ENCODE measurements at places on chromosomes 11 and 22. TPM values are rescaled to one million over a fixed set of nuclear protein-coding genes. Genes with fewer than 3 reads are reported as not detected.

Gene MMP27
- total RNA-seq: not detected

GRCh38 chr22:27581688-27582087, 219.9 kb downstream of the MN1 start:
- H3K27ac ChIP-seq: no peak overlapping the region
- no peaks in the 10 kb centered on the region for H3K36me3 ChIP-seq
- no peak for DNase-seq

- H3K4me3 ChIP-seq: no peak overlapping the region
- no peak for DNase-seq
- no peaks in the 10 kb centered on the region for H3K36me3 ChIP-seq
These were observed 55.4 kb upstream of the NECTIN1 start for GRCh38 chr11:119784421-119784820.

Gene IL10RA
- 300 TPM for total RNA-seq

Gene USP47
- 57.4 TPM for total RNA-seq

- no peaks in the 10 kb centered on the region for H3K36me3 ChIP-seq
- no peaks in the 10 kb centered on the region for H3K27me3 ChIP-seq
- no peak overlapping the region for H3K4me3 ChIP-seq
- no peak for DNase-seq
- no peaks in the 10 kb centered on the region for H3K4me1 ChIP-seq
These were observed 88.1 kb upstream of the NARS2 start for GRCh38 chr11:78662811-78663210.

DNA sequence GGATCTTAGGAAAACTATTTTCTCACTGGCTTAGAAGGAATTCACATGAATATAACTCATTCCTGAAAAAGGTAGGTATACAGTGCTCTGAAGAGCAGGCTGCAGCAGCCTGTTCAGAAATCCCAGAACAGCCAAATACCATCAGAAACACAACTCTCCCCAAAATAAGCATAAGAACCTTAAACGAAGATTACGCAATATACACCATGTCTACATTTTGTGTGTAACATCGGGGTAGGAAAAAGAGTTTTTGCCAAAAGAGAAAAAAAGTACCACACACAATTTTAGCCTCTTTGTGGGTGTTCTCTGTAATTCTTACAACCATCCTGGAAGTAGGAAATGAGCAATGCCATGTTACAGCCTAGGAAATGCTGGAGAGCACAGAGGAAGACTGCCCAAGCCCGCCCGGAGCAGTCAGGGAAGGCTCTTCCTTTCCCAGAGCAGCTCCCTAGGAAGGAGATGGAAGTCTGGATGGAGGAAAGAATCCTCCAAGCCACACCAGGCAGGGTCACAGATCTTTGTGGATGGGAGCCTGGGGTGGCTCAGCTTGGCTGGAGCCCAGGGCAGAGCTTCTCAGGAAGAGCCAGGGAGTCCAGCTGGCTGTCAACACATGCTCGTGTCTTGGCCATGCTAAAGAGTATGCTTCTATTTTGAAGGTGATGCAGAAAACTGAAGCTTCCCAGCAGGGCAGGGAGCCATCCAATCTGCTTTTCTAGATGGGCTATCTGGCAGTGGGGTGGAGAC, 49.7 kb upstream of the ARFGAP3 start:
- H3K27me3 ChIP-seq: no peaks in the 10 kb centered on the region
- no peak overlapping the region for H3K27ac ChIP-seq
- no peaks in the 10 kb centered on the region for H3K36me3 ChIP-seq
- H3K4me3 ChIP-seq: no peak overlapping the region

- H3K4me1 ChIP-seq: no peaks in the 10 kb centered on the region
- DNase-seq: no peak
- H3K27ac ChIP-seq: no peak overlapping the region
- no peaks in the 10 kb centered on the region for H3K36me3 ChIP-seq
- no peak overlapping the region for H3K4me3 ChIP-seq
These were observed 10.5 kb upstream of the PATL1 start for GRCh38 chr11:59679347-59679746.

Gene TECTA
- total RNA-seq: 0.75 TPM

- DNase-seq: no peak
- no peaks in the 10 kb centered on the region for H3K4me1 ChIP-seq
- H3K27me3 ChIP-seq: no peaks in the 10 kb centered on the region
- no peak overlapping the region for H3K4me3 ChIP-seq
- no peak overlapping the region for H3K27ac ChIP-seq
These were observed 533.6 kb upstream of the API5 start for GRCh38 chr11:42778193-42778592.

Gene OR8G1
- not detected for total RNA-seq

Gene SLC22A6
- total RNA-seq: not detected

Gene LRRC55
- not detected for total RNA-seq

DNA sequence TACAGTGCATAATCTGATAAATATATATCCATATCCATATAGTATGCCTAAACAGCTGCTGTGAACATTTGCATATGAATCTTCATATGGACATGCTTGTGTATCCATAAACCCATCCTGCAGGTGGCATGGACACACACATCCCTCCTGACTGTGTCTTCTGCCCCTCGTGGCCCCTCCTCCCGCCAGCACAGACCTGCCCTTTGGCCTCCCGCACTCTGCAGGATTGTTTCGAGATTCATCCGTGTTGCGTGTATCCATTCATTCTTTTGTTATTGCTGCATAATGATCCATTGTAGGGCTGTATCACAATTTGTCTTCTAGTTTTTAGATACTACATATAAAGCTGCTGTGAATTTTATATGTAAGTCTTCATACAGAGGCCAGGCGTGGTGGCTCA, 24.0 kb downstream of the ZBED4 start:
- no peak for DNase-seq
- no peaks in the 10 kb centered on the region for H3K36me3 ChIP-seq
- H3K4me1 ChIP-seq: peaks cover 9% of the 10 kb centered on the region
- no peaks in the 10 kb centered on the region for H3K27me3 ChIP-seq
- H3K4me3 ChIP-seq: no peak overlapping the region

DNA sequence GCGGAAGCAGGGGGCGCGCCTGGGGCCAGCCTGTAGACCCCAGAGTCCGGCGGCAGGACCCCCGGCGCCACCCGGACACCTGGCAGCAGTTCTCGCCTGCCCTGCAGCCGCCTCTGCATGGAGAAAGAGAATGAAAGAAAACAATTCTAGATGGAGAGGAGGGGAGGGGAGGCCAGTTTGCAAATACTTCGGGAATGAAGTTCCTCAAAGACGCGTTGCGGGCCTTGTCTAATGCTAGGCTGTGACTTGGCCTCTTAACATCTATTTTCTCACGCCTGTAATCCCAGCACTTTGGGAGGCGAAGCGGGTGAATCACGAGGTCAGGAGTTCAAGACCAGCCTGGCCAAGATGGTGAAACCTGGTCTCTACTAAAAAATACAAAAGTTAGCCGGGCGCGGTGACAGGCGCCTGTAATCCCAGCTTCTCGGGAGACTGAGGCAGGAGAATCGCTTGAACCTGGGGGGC, 2.1 kb upstream of the BARX2 start:
- H3K4me3 ChIP-seq: no peak overlapping the region
- no peaks in the 10 kb centered on the region for H3K27me3 ChIP-seq
- no peaks in the 10 kb centered on the region for H3K36me3 ChIP-seq
- no peak for DNase-seq
- no peaks in the 10 kb centered on the region for H3K4me1 ChIP-seq

DNA sequence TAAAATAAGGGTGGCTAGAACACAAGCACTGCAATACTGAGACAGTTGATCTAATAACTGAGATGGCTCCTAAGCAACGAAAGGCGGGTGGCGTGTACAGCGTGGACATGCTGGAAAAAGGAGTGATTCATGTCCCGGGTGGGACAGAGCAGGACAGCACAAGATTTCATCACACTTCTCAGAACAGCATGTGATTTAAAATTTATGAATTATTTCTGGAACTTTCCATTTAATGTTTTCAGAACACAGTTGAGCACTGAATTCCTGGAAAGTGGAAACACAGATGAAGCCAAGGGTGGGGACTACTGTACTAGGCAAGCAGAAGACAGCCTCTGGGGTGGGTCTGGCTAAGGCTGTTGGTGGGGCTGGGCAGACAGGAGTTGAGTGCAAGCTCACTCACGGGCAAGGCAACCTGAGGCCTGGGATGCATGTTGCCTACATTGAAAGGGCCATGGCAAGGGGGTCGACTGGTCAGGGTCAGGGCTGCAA, 165.6 kb upstream of the DDI1 start:
- no peak for DNase-seq
- no peaks in the 10 kb centered on the region for H3K27me3 ChIP-seq
- H3K4me1 ChIP-seq: no peaks in the 10 kb centered on the region
- no peak overlapping the region for H3K27ac ChIP-seq
- H3K4me3 ChIP-seq: no peak overlapping the region

DNA sequence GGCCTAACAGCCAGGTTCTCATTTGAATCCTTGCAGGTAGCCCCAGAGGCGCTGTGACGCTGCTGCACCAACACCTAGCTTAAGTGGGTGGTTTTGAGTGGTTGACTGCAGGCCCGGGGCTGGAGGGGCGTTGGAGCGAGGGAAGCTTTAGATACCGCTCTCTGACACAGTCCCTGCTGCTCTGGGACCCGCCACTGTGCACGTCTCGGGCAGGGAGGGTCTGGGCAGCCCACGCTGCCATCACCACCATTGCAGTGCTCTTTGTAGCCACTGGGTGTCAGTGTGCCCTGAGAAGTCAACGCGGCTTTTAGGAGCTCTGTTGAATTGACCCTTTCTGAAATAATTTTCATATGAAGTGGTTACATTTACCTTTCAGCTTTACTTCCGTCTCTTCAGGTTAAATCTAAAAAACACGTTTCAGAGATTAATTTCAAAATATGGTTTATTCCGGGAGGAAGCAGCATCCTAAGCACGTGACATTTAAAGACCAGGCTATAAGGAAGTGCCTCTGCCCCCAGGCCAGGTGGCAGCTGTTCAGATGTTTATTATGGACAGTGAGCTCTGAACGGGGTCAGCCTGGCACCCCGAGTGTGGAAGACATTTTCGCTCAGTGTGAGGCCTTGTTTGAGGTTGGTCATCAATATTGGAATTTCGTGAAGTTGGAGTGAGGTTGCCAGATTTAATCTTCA, 30.9 kb upstream of the PARVB start:
- H3K4me3 ChIP-seq: no peak overlapping the region
- no peak overlapping the region for H3K27ac ChIP-seq
- H3K36me3 ChIP-seq: peaks cover 9% of the 10 kb centered on the region
- peak; percentile 51 for DNase-seq

Gene TRPM5
- total RNA-seq: 0.05 TPM

GRCh38 chr11:368414-369335, 624 bp upstream of the B4GALNT4 start:
- H3K27ac ChIP-seq: no peak overlapping the region
- peaks cover 10% of the 10 kb centered on the region for H3K4me1 ChIP-seq
- H3K4me3 ChIP-seq: peak overlapping the region; percentile 13
- no peak for DNase-seq
- H3K36me3 ChIP-seq: no peaks in the 10 kb centered on the region

GRCh38 chr11:64269540-64270220, 14.8 kb downstream of the BAD start:
- H3K36me3 ChIP-seq: no peaks in the 10 kb centered on the region
- DNase-seq: peak; percentile 98
- H3K4me3 ChIP-seq: peak overlapping the region; percentile 91
- H3K27me3 ChIP-seq: no peaks in the 10 kb centered on the region

DNA sequence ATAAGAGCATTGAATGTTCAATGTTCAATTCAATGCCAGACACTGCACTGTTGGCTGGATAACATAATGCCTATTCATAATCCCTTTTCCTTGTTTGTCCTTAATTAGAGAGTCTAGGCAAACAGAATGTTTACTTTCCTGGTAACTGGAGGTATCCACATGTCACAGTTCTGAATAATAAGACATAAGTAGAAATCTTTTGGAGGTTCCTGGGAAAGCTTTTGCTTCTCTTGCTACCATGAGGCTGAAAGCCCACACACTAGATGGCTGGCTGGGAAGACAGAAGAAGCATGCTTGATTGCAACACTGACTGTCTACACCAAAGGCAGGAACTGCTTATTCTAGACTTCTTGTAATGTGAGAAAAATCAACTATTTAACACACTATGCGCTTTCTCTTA, 79.5 kb downstream of the GAB2 start:
- no peaks in the 10 kb centered on the region for H3K36me3 ChIP-seq
- no peaks in the 10 kb centered on the region for H3K27me3 ChIP-seq
- no peak overlapping the region for H3K27ac ChIP-seq
- no peak for DNase-seq
- no peak overlapping the region for H3K4me3 ChIP-seq

Gene ATF4
- 302 TPM for total RNA-seq

DNA sequence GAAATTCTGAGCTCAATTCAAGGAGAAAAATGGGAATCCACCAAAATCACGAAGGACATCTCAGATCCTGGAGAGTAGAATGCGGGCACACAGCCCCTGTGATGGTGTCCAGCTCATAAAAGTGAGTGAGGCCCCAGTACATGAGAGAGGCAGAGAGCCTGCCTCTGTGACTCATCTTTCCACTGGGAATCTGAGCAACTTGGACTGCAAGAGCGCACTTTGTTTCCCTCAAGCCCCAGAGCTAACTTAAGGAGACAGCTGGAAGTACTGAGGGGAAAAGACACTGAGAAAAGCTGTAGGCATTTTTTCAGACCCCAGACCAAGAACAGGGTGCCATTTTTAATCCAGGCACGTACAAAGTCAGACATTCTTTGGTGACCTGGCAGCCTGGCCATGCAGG, 273.7 kb downstream of the C11orf87 start:
- no peak overlapping the region for H3K4me3 ChIP-seq
- H3K36me3 ChIP-seq: no peaks in the 10 kb centered on the region
- H3K27ac ChIP-seq: no peak overlapping the region
- no peaks in the 10 kb centered on the region for H3K27me3 ChIP-seq
- no peak for DNase-seq

DNA sequence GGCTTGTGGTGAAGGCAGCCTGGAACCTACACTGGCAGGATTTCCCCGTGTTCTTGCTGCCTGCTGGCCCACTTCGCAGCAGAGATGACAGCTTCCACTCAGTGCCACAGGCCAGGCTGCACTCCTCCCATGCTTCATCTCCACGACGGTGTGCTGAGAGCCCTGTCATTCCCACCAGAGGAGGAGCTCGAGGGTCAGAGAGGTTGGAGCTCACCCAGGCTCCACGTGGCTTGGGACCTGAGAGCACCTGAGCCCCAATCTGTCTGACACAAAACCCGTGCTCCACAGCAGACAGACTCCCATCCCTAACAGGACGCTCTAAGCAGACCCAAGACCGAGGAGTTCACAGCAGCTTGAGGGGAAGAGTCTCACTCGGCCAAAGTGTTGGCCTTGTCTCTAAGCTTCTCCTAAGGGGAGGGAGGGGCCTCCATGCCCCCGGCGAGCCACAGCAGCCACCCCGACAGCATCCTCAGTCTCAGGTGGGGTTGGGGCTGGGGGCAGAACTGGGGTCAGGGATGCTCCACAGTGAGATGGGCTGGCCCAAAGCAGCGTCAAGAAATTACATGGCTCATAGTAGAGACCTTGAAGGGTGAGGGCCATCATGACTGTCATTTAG, 10.7 kb downstream of the LRFN4 start:
- peaks cover 7% of the 10 kb centered on the region for H3K4me1 ChIP-seq
- DNase-seq: no peak
- no peaks in the 10 kb centered on the region for H3K36me3 ChIP-seq
- no peak overlapping the region for H3K4me3 ChIP-seq

DNA sequence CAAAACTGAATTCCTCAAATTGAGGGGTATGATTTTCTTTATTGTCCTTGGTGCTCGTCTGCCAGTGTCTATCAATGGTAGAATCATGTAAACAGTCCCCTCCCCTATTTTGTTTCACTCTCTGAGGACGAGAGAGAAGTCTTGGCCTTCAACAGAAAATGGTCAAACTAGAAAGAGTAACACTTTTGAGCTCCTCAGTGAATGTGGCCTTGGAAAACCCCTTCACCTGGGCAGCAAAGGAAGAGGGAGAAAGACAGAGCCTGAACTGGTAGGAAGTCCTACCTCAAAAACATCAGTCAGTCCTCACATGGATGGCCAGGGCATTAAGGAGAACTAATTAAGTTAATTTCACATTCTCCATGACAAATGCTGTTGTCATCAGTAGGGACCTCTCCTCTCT, 86.1 kb upstream of the TOP3B start:
- no peaks in the 10 kb centered on the region for H3K27me3 ChIP-seq
- no peak overlapping the region for H3K4me3 ChIP-seq
- no peaks in the 10 kb centered on the region for H3K4me1 ChIP-seq
- H3K36me3 ChIP-seq: no peaks in the 10 kb centered on the region
- H3K27ac ChIP-seq: no peak overlapping the region

All from naive thymus-derived CD4-positive, alpha-beta T cell (primary cell).